GM12892 (cell line): ENCODE measurements at places on chromosomes 4 and X.

DNA sequence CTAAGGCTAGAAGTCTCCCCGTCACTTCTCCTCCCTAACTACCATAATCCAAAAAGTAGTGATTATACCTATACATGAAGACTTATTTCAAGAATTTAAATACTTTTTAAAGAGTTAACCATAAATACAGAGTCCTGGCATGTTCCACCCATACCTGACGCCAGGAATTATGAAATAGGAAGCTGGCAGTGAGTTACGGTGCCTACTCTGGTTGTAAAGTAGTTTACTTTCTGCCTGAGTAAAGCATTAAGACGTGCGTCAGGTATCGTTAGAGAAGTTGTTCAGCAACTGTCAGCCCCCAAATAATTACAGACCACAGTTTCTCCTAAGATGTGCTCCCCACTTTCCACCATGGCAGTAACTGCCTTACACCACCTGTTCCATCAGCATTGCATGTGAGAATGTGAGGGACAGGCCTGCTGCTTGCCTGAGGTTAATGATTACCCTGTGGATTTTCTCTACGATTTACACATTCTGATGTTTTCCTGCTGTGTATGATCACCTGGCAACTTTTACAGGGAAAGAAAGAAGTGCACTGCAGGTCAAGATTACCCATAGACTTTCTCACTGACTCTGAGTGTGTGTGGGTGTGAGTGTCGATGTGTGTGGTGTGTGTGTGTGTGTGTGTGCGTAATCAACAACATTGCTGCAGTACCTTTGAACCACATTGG is 92.3 kb upstream of the SLC7A11 start:
- no peak for DNase-seq

- DNase-seq: no peak
Observed at GRCh38 chr4:76342191-76342590, 35.7 kb downstream of the STBD1 start.

DNA sequence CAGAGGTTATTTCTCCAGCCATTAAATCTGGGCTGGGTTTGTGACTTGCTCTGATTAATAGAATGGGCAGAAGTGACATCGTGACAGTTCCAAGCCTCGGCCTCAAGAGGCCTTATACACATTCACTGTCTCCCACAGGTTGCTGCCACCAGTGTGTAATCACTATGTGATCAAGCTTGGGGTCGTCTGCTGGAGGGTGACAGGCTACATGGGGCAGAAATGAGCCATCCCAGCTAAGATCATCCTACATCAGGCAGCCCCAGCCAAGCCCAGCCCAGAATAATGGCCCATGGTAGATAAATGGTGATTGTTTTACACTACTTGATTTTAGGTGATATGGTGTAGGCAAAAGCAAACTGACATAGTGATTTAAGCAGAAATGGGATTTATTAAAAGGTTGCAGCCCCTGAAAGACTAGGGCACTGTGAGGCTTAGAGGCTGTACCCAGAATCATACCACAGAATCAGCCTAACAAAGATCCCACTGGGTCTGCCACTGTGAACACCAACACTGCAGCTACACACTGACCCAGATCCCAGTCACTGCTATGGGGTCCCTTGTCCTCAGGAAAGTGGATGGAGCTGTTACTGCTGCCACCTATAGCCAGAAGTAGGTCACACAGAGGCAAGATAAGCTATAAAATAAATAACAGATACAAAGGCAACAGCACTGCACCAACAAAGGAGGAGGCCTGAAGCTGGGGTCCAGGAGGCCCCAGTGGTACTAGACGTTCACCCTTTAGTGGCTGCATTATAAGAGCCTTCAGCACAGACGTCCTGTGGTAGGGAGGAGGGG is 159.6 kb upstream of the RBPJ start:
- no peak for DNase-seq

- DNase-seq: no peak
Observed at GRCh38 chr4:166838975-166839614, 395.2 kb downstream of the SPOCK3 start.

DNA sequence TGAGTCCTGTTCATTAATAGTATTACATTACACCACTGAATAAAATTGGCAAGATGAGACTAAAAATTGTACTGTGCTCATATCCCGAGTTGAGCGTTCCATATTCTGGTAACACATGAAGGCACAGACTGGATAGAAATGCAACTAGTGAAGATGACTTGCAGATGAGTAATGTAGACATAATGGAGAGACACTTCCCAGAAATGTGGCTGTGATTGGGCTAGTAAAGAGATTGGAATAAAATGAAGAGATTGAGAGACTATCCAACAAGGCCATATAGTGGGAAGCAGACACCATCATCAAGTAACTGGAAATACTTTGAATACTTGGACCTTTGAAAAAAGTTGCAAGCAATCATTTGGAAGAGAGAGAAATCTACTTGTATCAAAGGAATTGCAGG is 77.3 kb downstream of the DCAF8L1 start:
- no peak for DNase-seq
